ENCODE measurements at places on chromosomes 13 and 19.

DNA sequence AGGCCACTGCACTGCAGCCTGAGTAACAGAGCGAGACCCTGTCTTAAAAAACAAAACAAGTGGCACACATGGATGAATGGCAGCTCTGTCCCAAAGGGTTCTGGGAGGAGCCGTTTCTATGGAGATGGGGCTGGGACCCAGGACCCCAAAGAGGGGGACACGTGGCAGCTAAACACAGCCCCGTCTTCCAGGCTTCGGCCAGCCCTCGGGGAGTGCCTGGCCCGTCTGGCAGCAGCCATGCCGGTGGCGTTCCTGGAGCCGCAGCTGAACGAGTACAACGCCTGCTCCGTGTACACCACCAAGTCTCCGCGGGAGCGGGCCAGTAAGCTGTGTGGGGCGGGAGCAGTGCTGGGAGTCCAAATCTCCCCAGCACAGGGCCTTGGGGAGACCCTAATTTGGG is 82.4 kb downstream of the RYR1 start:
- no peak for DNase-seq

DNA sequence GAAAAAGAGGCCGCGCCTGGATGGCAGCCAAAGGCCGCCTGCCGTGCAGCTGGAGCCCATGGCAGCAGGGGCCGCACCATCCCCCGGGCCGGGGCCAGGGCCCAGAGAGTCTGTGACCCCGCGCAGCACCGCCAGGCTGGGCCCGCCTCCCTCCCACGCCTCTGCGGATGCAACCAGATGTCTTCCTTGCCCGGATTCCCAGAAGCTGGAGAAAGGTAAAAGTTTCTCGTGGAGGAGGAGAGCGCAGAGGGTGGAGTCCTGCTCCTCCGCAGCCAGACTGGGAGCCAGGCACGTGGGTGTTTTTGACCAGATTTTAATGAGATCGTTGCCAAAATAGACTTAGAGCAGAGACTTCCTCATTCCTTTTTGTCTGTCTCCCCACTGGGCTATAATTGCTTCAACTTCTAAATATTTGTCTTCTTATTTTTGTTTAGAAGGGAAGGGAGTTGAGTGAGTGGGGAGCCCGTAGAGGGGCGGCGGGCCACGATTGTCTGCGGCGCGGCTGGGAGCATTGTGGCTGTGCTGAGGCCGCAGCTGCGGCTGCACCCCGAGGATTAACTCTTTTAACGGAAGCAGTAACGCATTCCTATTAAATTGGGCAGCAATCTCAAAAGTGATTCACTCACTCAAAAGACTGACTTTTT is 22.8 kb upstream of the NDUFS7 start:
- peak; percentile 54 for DNase-seq

DNA sequence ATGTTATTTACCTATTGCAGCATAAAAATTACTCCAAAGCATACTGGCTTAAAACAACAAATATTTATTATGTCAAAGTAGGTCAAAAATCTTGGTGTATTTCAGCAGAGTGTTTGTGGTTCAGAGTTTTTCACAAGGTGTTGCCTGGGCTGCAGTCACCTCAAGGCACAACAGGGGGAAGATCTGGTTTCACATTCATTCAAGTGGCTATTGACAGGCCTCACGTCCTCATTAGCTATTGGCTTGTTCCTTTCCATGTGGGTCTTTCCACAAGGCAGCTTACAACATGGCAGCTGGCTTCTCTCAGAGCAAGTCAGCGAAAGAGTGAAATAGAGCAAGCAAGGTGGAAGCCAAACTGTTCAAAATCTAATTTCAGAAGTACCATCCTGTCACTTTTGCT is 602.9 kb downstream of the OLFM4 start:
- no peak for DNase-seq

GRCh38 chr19:41945135-41945766 is 13.9 kb downstream of the RABAC1 start:
- DNase-seq, result no peak

DNA sequence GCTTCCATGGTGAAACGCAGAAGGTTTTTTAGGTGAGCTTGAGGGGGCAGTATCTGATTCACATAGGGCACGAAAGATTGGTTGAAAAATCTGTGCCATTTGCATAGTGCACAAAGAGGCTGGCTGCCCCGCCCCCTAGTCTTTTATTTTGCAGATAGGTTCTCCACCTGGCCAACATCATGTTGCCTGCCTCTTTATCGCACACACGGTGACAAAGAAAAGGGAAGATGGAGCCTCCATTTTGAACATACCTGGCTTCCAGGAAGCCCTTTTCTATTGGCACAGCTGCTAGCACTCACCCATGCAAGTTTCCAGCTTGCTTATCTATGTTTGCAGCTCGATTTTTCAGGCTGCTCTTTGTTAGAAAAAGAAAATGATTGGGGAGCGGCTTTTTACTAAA is 316.2 kb upstream of the KLHL1 start:
- DNase-seq, result no peak

GRCh38 chr19:18814063-18814462 is 17.7 kb upstream of the UPF1 start:
- DNase-seq, result no peak

GRCh38 chr13:40152145-40152544 is 496.7 kb downstream of the COG6 start:
- peak; percentile 79 for DNase-seq

GRCh38 chr19:48745208-48745995 is 1.3 kb downstream of the IZUMO1 start:
- DNase-seq, result peak; percentile 58

DNA sequence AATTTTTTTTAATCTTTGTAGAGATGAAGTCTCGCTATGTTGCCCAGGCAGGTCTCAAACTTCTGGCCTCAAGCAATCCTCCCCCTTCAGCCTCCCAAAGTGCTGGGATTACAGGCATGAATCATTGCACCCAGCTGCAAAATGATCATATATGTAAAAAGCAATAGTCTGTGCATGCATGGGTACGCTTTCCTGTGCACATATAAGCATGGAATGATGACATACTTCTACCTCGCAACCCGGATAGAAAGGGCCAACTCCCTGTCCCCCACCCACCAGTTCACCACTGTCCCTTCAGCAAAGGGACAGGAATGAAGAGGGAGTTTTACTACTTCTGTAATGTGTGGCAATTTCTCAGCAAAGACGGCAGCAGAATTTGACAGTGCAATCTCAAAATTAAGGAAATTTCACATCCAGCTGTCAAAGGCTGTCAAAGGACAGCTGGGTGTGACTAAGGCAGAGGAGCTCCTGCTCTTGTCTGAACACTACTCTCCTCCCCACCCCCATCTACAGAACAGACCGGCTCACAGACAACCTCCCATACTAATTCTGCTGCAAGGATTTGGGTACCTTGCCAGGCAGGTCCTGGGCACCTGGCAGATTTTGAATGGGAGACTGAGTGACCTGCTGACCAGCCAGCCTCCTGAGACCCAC is 95.6 kb downstream of the TSHZ3 start:
- DNase-seq, result no peak

DNA sequence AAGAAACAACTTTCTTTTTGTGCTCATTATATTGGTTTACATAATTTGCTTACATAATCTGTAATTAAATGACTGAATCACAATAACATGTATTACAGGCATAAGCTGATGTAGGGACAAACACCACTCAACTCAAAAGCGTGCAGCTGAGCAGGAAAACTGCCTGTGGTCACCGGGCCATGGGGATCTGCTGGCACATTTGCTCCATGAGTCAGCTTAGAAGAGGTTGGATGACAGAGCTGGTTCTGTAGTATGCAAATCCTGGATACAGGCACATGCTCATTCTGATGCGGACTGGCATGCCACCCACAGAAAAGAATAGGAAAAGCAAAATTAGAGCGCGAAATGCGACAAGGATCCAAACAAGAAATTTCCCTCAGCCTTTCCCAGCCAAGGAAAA is 128.6 kb downstream of the USP12 start:
- peak; percentile 97 for DNase-seq

DNA sequence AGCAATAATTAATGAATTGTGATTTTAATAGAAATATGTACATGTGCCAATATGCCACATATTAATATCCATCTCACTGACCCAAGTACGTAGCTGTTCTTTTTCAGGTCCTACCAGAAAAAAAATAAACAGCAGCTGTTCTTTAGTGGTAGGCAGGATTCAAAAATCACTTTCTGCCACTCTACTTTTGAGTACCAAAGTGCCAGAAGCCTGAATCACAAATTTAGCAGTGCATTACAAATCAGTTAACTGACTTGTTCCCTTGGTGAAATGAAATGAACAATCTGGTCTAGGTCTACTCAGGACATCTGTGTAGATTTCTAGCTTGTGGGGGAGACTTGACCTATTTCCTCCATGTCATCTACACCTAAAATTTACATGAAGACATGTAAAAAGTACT is 775.5 kb upstream of the GPC6 start:
- DNase-seq, result no peak

DNA sequence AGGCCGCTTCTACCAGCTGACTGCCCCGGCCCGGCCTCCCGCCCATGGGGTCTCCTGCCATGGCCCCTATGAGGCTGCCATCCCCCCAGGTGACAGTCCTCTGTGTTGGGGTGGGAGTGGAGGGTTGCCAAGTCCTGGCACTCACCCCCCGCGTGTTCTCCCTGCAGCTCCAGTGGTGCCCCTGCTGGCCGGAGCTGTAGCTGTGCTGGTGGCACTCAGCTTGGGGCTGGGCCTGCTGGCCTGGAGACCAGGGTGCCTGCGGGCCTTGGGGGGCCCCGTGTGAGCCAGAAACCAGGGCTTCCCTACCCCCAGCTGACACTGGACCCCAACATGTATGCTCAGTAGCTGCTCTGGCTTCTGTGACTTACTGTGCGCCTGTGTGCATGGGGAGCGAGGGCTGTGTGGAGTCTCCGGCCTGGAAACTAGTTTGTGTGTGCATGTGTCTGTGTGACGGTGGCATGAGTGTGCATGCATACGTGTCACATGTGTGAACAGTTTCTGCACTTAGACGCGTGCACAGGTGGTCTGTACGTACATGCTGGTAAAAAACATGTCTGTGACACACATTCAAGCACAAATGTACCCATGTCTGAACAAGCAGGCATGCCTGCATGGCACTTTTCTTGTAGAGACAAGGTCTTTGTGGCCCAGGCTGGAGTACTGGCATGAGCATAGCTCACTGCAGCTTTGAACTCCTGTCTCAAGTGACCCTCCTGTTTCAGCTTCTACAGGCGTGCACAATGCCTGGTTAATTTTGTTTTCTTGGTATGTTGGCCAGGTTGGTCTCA is 4.9 kb downstream of the ACP4 start:
- DNase-seq, result no peak

DNA sequence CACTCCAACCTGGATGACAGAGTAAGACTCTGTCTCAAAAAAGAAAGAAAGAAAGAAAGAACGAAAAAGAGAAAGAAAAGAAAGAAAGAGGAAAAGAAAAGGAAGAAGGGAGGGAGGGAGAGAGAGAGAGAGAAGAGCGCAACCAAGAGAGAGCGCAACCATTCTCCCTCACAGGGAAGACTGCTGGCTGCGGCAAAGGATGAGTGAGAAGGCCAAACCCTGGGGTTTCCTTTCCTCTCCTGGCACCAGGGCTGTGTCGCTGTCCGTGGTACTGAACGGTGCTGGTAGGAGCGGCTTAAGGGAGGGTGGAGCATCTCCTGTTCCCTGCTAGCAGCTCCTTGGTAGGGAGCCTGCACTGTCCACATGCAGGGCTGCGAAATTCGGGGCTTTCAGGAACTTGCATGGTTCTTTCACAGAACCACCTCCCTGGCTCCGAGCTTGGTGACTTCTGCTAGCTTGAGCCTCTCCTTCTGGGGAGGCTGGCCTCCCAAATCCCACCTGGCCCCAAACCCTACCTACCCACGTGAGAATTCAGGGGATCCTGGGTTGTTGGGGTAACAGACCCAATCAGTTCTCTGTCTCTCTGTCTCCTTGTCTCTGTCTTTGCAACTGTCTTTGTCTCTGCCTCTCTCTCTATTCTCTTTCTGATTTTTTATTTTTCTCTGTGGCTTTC is 51.1 kb upstream of the ZNRF4 start:
- peak; percentile 79 for DNase-seq

- no peak for DNase-seq
These were observed 21.1 kb downstream of the EVI5L start for GRCh38 chr19:7850945-7851622.

DNA sequence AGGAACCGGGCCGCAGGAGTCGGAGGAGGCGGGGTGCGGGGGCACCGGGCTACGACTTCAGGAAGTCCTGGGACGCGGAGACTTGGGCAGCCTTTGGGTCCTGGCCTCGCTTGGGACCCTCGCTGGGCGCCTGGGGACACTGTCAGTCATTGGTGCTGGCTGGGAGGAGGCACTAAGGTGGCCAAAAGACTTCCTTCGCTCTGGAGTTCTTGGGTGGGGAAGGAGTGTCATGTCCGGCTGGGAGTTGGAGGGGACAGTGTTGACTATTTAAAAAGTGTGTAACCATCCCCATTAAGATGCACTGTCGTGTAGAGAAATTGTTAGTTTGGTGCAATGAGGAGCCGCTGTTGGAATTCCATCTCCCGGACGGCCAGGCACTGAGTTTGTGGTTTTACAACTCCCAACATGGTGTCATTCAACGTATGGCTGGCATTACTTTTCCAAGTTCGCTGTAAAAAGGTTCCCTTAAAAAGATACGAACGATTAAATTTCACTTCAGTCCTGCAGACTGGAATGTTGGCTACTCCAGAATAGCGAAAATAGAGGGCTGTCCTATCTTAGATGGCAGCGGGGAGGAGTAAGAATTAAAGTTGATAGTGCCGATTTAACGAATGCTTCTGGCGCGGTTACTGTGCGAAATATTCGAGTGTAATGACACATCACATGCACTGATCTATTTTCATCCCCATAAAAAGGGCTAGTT is 776 bp downstream of the DNAJC3 start:
- DNase-seq, result no peak

GRCh38 chr19:50657712-50658440 is 8.6 kb downstream of the C19orf81 start:
- DNase-seq, result peak; percentile 100

DNA sequence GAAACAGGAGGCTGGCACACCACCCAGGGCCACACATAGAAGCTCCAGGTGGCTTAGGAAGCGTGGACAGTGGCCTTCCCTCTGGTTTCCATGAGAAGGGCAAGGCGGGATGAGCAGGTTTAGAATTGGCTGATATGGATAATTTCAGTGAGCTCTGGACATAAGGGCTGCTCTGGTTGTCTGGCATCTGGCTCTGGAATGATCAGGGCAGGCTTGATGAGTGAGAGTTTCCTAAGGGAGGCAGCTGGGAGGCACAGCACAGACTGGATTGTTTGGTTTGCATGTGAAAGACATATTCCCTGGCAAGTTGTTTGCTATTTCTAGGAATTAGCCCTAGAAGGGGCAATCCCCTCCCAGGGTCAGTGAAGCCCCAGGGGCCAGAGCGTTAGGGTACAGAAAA is 129.5 kb downstream of the ATP8A2 start:
- no peak for DNase-seq

All from H4 (cell line).